ENCODE measurements at places on chromosomes 4 and X.

GRCh38 chr4:126271292-126271691 is 956.5 kb downstream of the FAT4 start:
- DNase-seq = no peak

GRCh38 chrX:116863029-116863428 is 400.3 kb upstream of the CT83 start:
- no peak for DNase-seq

DNA sequence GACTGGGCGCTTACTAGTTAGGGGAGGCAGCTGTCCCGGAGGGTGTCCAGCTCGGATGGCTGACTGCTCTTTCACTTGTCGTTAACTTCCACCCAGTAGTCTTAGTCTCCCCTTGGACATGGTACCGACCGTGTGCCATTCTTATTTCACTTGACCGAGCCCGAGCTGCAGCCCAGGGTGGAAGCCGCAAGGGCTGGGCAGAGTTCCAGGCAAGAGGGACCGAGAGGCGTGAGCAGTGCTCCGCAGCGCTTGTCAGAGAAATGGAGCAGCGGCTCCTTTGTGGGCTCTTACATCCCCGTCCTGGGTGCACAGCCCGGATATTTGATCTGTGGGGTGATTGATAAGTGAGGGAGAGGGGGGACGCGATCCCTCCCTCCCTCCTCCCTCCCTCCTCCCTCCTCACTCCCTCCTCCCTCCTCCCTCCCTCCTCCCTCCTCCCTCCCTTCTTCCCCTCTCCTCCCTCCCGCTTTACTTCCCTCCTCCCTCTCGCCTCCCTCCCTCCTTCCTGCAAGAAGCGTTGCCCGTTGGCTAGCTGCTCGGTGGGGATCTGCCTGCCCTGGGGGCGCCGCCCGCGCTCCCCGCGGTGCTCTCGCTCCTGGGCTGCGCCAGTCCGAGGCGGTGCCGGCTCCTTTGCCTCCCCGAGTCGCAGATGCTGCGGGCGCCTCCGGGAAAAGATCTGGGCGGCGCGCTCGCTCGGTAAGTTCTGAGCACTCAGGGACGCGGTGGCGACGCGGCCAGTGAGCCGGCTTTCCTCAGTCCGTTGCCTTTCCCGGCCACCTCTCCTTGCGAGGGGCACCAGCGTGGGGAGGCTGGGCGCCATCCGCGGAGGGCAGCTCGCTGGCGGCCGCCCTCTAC is at the start of gene SLITRK2:
TSS of gene SLITRK2 (plus strand) at position 499 of the 855 bp plus-strand sequence. CDS start 4,597 bp downstream, outside the sequence.
- no peak for DNase-seq

DNA sequence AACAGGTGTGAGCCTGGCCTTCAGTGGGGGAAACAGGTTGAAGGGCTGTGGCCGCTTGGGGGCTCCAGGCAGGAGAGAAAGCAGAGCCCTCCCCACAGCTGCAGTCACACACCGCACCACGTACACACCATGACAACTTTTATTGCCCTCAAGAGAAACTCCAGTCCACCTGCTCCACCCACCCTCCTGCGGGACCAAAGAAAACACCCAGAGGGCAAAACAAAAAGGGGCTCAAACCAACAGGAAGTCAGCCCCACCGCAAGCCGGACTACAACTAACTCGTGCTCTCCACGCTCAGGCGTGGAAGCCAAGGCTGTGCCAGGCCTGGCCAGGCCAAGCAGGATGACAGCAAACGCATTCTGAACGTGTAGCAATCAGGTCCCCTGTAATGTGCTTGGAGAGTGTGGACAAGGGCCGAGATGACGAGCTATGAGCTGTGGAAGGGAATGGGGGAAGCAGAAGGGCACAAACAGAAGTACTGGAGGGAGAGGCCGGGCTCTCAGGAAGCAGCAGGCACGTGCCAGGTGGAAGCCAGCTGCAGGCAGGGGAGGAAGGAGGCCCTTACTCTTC is 12.7 kb downstream of the SLC6A8 start:
- DNase-seq = no peak
